MG63 (cell line): ENCODE measurements at places on chromosomes 5 and 9.

DNA sequence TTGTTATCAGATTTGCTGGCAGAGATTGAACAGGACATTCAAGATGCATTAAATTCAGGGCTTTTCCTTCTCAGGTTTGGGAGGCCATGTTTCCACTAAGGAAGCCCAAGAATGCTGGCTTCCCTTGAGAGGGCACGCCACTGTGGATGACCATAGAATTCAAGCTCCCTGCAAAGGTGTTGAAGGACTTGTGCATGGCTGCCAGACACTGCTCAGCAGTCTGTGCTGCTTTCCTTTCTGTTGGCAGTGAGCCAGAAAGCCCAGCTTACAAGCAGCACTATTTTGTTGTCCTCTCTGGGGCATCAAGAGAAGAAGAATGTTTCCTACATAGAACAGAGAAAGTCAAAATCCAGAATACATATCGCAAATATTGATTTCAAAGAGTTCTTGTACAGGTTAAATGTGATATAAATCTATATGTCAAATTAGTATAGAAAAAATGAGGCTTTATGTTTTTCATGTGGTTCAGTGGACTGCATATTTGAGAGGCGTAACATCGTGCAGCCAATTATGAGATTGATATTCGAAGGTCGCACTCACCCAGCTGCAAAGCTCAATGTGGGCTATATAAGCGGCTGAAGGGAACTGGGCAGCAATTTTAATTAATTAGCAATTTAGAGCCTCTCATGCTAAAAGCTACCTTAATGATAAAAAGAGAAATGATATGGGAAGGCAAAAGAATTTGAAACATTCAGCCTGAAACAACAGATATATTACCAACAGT, 103.1 kb upstream of the ISL1 start:
- DNase-seq = no peak

- DNase-seq = no peak
Measured at GRCh38 chr9:134322781-134323241, 3.4 kb upstream of the RXRA start.

DNA sequence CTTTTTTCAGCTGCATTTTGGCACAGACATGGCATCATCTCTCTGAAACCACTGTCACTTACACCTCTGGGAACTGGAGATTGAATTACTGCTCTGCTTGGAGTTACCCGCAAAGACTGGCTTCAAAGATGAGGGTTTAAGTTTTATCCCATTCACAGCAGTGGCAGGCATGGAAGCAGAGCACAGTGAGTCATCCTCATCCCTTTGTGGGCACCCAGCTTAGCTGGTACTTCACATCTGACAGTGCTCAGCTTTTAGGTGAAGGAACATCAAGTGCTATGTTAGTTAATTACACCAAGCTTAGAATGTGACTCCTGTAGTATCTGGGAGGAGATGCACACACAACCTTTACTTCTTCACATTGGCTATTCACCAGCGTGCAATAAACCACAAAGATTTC, 24.8 kb upstream of the ALDH1A1 start:
- DNase-seq = peak; percentile 62

DNA sequence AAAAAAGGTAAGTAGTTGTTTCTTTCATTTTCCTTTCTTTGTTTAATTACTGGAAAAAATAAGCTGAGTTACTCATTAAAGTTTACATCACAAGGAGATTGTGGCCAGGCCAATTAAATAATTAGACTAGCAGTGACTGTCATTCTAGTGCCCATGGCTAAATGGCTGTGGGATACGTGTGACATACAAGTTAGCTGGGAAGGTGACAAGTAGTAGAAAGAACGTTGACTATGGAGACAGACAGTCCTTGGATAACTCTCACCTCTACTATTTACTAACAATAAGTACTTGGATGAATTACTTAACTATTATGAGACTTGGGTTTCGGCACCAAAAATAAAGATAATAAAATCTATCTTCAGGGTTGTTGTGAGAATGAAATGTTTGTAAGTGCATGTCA, 7.0 kb upstream of the LOX start:
- DNase-seq = no peak

DNA sequence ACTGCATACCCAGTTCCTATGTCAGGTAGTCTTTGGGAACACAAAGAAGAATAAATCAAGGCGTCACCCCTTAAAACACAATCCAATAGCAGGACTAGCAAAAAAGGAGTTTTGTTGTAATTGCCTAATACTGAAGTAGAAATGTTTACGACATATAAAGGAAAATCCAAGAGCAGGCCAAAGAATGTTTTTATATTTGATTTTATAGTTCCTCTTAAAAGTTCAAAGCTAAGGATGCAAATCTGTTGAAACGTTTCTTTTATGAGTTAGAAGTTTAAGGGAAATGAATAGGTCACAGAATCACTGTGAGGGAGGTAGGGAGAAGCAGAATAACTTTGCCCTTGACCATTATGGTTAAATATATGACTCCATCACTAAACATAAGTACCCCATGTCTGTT, 136.1 kb downstream of the PAM start:
- DNase-seq = no peak

- DNase-seq = no peak
Measured at GRCh38 chr9:116372081-116372673, 218.6 kb downstream of the PAPPA start.

- DNase-seq = no peak
Measured at GRCh38 chr5:137325721-137326120, 173.4 kb downstream of the SPOCK1 start.

GRCh38 chr9:123316053-123316718, 39.8 kb upstream of the CRB2 start:
- DNase-seq = no peak

DNA sequence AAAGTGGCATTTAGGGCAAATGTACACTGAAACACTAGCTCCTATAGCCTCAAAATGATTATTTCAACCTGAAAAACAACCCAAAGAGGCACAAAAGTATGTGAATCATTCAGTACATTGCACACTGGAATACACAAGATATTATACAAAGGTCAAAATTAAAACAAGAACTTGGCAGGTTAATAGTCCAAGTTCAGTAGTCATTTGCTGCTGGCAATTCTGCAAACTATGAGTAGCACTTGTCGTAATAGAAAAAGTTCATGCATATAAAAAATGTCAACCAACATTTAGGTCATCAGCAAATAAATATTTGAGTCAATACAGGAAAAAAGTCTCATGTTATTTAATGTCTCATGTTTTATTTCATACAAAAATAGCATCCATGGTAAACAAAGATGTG, 98.7 kb downstream of the LPAR1 start:
- no peak for DNase-seq

DNA sequence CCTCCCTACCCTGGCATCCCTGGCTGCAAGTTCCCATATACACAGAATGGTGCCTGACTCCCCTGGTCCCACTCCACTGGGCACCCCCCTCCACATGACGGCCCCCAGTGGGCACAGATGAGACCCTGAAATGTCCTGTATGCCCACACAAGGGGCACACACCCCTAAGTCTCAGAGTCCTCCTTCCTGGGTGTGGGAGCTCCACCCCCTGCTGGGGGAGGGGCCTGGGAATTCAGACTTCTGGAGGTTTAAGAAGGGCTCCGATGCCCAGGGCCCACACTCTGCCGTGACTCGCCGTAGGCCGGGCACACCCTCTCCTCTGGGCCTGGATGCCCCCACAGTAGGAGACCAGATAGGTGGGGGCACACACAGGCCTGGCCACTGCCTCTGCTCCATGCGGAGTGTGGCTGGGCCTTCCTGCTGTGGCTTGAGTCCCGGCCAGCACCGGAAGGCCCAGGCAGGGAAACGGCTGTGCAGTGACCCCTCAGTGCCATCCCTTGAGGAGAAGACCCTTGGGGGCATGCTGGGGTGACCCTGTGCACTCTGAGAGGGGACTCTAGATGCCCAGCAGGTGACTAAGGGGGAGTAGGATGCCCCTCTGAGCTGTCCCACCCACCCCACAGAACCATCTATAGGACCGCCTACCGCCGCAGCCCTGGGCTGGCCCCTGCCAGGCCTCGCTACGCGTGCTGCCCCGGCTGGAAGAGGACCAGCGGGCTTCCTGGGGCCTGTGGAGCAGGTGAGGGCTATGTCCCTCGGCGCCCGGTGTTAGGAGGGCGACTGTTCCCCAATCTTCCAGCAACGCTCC, 6.5 kb downstream of the EGFL7 start:
- peak; percentile 53 for DNase-seq

DNA sequence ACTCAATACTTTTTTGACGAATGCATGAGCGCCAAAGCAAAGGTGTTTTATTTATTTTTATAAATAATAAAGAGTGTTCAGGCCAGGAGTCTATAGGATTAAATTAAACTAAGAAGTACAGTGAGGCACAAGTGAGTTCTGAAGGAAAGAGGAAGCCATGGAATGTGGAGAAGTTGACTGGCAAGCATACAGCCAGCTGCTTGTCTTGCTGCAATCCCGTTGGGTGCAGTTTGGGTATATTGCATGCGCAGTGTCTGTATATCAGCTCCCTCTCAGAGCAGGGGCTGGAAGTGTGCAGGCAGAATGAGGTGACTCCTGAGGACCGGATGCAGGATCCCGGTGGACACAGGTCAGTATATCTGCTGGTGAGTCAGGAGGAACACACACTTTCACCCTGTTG, 315.6 kb downstream of the ZSWIM6 start:
- DNase-seq = no peak

- DNase-seq = no peak
Measured at GRCh38 chr5:146789712-146790653, 88.6 kb downstream of the PPP2R2B start.

DNA sequence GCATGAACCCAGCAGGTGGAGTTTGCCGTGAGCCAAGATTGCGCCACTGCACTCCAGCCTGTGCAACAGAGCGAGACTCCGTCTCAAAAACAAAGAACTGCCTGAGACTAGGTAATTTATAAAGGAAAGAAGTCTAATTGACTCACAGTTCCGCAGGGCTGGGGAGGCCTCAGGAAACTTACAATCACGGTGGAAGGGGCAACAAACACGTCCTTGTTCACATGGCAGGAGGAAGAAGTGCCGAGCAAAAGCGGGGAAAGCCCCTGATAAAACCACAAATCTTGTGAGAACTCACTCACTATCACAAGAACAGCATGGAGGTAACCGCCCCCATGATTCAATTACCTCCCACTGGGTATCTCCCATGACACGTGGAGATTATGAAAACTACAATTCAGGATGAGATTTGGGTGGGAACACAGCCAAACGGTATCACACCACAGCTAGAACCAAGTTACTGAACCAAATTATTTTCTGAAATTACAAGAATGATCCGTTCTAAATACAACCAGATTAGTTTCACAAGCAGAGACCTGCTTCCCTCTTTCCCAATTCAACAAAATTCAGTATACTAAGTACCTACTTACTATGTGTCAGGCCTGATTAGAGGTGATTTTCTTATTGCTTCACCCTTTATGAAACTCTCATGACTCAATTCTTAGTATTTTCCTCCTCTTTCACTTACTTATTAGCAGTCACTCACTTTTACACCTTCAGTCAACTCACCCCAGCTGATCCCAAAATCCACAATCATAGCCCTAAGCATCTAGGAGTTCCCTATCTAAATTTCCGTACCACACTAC, 8.4 kb downstream of the UBTD2 start:
- DNase-seq = no peak
